ENCODE measurements at places on chromosomes 12 and 14.

GRCh38 chr14:93034671-93034994 lies 81.1 kb downstream of the ITPK1 start:
- DNase-seq = no peak

DNA sequence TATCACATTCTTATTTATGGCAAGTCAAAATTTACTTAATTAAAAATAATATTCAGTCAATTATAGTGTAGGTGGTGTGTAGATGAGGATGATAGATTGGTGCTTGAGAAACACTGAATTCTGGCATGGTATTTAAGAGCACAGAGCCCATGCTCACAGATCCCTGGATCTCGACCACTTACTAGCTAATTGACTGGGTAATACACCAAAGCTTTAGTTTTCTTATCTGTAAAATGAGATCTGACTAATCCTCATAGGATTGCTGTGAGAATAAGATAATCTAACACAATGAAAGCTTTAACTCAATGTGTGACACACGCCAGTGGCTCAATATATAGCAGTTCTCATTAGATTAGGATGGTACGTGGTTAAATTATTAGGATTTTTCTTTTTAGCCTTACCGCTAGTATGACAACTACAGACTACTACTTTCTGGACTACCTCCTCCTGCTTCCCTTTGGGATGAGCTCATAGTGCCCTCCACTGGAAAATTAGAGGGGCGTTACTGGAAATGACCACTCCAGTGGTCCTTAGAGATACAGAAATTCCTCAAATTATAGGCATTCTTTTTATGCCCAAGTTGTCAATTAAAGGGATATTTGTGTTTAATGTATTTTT lies 482.8 kb upstream of the TBX3 start:
- no peak for DNase-seq

- no peak for DNase-seq
These were observed 2.0 kb downstream of the YBX3 start for GRCh38 chr12:10720974-10721650.

- no peak for DNase-seq
These were observed 8.1 kb downstream of the STON2 start for GRCh38 chr14:81392052-81392451.

GRCh38 chr12:92337128-92337527 lies 191.5 kb upstream of the BTG1 start:
- no peak for DNase-seq

DNA sequence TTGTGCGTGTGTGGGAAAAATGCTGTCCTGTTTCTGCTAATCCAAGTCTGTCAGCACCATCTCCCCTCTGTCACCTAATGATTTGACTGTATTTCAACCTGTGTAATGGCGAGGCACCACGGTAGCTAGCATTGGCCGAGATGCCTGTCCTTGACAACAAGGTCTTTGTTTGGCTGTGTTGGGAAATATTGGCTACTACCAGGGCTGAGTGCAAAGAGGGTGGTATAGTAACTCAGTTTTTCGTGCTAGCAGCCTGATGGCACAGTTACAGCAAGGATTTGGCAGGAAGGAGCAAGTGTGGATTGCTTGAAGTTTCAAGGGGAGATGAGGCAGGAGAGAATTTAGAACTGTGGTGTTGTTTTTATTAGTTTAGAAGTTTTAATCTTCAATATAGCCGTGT lies 440.3 kb upstream of the RGS6 start:
- no peak for DNase-seq

- DNase-seq = no peak
These were observed 78.7 kb downstream of the FZD10 start for GRCh38 chr12:130240831-130241590.

- DNase-seq = no peak
These were observed 68.8 kb downstream of the EXOC5 start for GRCh38 chr14:57199921-57200320.

GRCh38 chr12:262113-262512 lies 523 bp downstream of the SLC6A13 start:
- no peak for DNase-seq

DNA sequence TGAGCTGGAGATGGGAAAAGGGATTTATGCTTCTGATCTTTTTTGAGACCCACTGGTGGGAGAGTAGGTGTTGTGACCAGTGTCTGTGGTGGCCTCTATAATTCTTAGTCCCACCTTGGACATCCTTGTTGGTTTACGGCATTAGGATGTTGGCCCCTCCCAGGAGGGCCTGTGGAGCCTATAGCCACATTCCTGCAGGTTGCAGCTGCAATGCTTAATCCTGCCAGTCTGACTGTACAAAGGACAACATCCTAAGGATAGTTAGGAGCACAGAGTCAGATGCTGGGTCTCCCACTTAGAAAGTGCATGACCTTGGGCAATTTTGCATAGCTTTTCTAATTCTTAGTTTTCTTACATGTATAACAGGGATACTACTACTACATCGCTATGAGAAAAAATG lies 150.9 kb upstream of the SLC38A2 start:
- no peak for DNase-seq

DNA sequence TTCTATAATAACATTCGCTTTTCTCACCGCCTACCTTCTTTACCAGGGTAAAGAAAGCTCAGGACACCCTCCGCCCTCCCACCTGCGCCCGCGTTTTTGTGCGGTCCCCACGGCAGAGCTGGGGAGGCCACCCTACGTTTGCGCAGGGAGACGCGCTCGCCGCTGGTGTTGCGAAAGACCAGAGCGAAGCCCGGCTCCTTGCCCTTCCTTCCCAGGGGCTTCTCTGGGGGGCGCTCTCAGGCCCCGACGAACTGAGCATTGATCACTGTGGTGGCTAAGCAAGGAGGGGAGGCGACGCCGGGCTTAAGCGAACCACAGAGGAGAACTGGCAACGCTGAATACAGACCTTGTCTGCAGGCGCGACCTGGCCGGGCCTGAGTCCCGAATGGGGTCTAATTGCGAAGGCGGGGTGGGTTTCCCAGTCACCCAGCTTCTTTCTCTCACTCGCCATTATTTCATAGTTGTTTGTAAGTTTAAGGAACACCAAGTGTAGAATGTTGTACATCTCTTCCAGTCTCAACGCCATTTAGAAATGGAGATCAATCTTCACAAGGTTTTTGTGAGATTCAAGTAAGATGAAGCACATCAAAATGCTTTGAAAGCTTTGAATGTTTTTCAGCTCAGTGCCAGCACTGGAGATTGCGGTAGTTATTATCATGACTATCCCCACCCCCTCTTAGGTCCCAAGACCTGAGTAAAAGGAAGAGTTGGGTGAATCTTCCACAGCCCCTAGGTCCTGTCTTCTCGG lies 1.7 kb upstream of the NKX2-1 start:
- no peak for DNase-seq

DNA sequence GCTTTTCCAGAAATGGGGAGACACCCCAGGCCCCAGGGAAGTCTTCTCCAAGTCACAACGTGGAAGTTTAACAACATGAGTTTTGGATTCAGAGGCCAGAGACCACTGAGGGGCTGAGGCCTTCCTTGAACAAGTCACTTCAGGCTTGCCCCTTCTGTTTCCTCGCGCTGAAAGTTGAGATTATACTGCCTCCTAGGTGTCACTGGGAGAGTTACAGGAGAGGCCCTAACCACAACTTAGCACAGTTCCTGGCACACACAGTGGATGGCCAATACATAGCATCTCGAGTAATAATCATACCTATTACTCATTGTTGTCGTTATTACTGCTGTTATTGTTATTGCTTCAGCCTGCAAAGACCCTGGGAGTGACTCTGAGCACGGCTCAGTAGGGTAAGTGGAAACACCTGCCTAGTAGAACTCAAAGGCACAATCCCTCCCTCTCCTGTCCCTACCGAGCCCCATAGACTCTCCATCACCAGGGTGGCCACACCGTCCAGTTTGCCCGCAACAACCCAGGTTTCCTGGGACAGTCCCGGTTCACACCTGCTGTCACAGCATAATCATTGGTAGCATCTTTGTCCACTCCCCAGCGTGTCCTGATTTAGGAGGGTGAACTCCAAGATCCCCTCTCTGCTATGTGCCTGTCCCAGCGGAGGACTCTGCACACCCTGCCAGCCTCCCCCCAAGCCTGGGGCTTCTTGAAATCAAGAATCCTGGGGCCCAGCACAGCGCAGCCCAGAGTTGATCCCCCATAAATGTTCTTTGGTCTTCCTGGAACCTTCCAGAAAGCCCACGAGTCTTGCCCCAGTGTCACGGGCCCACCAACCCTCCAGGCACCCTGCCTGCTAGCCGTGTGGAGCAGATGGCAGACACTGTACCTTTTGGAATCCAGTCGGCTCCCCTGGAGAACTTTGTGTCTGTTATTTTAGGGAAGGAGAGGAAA lies 85.0 kb downstream of the SYNE3 start:
- DNase-seq = no peak

Data from dermis microvascular lymphatic vessel endothelial cell (primary cell).